T47D (cell line): ENCODE measurements at places on chromosomes 1 and 21.

GRCh38 chr1:24292103-24292502 lies 27.1 kb upstream of the GRHL3 start:
- DNase-seq: no peak

DNA sequence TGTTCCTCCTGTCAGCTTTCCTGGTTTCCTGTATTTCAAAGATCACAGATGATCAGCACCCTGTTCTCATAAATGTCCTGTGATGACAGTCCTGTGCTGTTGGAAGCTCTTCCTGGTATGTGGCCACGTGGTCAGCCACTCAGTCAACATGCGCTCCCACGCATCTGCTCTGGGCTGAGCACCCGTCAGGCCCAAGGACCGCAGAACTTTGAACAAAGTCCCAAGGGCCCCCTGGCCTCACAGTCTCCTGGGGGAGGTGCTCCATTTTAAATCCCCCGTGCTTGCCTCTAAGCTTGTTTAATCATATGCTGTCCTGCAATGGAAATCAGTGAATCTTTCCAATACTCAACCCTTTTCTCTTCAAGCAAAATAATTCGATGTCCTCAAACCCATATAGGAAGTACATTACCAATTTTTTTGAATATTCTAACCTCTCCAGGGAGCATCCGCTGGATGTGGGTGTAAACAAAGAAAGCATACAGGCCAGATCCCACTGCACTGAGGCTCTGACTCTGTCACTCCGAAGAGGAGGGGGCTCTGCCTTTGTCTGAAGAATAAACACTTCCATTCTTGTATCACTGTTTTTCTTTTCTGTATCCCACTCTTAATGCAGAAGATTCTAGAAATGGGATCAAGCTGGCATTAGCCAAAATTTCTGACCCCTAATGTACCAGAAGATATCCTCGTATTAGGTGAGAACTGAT lies 250.3 kb downstream of the SDCCAG8 start:
- DNase-seq: no peak

DNA sequence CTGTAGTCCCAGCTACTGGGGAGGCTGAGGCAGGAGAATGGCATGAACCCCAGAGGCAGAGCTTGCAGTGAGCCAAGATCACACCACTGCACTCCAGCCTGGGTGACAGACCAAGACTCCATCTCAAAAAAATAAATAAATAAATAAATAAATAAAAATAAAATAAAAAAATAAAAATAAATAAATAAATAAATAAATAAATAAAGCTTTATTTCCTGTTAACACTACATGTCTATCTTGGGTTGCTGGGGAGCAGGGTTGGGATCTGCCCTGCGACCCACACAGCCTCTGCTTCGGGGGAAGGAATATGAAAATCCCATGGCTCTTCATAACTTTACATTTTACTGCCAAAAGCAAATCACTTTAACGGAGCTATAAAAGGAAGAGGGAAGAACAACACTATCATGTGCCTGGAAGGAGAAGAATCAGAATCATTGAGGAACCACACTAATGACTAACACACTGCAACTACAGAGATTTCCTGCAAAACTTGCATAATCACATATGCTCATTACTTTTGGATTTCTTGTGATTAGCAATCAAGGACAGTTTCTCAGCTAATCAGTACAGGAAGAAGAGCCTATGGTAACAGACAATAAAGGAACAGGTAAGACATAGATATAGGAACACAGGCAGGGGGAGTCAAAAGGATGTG lies 72.8 kb upstream of the CD55 start:
- no peak for DNase-seq

GRCh38 chr1:207361889-207362288 lies 40.4 kb downstream of the CD55 start:
- no peak for DNase-seq

GRCh38 chr1:37181425-37181824 lies 147.1 kb upstream of the GRIK3 start:
- no peak for DNase-seq

DNA sequence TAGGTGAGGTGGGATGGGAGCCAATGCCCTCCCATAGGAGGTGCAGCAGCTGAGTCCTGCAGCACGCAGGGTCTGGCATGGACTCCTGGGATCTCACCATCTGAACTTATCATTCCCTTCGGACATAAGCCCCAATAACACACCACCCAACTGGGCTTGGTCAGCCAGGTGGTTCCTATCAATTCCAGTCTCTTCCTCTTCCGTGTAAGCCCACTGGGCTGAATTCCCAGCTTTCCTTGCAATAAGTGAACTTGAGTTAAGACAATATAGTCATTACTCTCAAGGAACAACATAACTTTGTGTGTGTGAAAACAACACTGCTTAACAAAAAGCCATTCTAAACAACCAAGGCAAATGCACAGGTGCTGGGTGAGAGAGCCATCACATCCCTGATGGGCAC lies 86.6 kb upstream of the EDN2 start:
- DNase-seq: no peak

- no peak for DNase-seq
Observed at GRCh38 chr1:197469620-197470210, 201.7 kb downstream of the CRB1 start.

DNA sequence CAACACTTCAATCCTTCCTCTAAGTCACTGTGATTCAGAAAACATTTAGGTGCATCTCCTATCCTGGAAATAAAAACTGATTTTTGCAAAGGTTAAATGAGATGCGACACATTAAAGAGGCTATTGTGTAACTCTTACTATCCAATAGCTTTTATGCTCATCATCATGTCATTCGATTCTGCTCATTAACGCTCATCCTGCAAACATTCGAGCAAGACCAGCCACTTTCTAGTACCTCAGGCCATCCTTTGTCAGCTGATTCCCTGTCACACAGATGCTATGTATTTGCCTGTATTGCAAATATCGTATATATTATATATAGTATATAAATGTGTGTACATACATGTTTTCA lies 131.6 kb downstream of the TLR5 start:
- no peak for DNase-seq

GRCh38 chr1:22484706-22485345 lies 33.2 kb downstream of the ZBTB40 start:
- DNase-seq: no peak

DNA sequence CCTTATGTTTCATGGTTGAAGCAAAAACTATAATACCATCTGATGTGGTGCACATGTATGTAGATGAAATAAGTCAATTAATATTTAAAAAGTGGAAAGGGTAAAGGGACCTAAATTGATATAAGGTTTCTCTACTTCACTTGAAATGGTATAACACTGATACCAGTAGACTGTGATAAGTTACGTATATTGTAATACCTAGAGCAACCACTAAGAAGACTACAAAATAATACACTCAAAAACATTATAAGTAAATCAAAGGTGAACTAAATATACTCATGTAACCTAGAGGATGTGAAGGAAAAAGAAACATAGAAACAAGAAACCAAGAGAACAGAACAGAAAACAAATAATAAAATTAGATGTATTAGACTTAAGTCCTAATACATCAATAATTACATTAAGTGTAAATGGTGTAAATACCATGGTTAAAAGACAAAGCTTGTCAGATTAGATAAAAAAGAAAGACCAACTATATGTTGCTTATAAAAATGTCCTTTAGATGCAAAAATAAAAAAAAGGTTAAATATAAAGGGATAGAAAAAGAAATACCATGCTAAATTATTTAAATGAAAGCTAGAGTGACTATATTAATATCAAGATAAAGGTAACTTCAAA lies 118.8 kb downstream of the LRRC7 start:
- DNase-seq: no peak

DNA sequence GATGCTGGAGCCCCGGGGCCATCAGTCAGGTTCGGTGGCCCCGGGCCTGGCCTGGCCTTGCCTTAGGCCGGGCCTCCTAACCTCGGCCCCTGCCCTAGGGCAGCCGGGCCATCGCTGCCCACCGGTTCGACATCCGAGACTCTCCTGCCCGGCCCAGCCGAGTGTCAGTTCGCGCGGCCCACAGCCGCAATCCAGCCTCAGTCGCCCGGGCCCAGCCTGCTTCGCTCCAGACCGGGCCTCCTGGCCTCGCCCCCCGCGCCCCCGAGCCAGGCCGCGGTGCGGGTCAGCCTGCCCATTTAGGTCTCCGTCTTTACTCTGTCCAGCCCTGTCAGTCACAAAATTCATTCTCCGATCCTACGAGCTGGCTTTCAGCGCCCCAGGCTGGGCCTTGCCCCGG lies 777 bp downstream of the LRRC41 start:
- DNase-seq: no peak

DNA sequence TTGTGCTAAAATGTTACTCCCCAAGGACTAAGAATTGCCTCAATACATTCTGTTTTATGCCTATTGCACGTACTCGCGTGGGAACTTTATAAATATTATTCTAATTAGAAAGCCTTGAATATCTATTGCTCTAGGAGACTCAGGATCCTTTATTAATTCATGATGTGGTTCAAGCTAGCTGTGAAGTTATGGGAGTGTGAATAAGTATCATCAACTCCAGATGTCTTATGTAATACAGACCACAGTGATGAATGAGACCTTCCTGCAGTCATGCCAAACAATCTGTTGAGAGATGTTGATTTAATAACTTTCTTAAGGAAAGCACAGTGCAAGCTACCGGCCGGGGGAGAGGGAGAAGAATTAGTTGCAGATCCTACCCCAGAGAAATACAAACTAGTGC lies 519.2 kb upstream of the ZP4 start:
- no peak for DNase-seq

DNA sequence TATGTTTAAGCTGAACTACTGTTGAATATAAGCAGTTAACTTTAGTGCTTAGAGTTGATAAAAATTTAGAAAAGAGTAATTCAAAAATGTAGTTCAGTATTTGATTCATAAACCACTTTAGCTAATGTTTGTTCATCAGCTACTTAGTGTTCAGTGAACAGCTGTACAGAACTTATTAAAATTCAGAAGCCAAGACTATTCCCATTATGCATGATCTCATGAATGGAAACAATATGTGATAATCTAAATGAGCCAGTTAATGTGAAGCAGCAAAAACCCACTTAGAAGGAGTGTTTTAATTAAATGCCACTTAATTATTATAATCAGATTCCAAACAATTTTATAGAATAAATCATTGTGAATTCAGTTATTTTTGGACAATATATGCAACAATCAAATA lies 92.9 kb upstream of the NEGR1 start:
- DNase-seq: no peak

DNA sequence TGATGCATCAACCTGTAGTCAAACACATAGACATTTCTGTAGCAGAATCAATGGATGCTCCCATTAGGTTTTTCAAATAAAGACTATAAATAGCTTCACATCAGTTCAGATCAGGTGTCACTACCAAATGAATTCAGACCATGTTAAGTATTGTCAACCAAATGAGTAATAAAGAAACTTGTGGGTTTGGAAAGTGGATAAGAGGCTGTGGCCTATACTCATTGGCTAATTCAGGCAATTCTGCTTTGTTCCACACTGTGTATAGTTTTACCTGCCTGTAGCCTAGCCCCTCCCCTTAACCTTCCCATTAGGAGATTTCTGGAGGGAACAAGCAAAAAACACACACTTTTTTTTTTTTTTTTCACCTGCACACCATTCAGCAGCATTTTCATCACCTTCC lies 321.2 kb downstream of the HLX start:
- no peak for DNase-seq
